ENCODE measurements at places on chromosomes 2 and 18.
A peak's percentile ranks its signal among the peaks of the same experiment; 100 is the strongest.

- DNase-seq, result peak; percentile 40
Measured at GRCh38 chr2:20467789-20468548, 21.1 kb downstream of the RHOB start.

DNA sequence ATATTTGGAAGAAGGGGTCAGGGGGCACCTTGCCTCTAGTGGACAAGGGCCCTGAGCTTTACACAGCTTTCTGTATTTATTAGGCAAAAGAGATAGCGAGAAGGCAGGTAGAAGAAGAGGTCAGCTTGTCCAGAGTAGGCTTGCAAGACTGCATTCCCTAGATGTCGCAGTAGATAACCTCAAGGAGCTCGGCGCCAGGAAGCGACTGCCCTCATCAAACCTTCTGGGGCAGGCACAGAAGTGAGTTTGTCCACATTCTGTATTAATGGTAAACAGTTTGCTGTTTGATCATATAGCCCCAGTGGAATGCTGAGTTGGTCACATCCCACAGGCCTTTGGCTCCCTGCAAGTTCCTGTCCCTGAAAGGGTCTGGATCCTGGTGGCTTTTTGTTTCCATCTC lies 7.0 kb downstream of the CHCHD5 start:
- peak; percentile 87 for DNase-seq

DNA sequence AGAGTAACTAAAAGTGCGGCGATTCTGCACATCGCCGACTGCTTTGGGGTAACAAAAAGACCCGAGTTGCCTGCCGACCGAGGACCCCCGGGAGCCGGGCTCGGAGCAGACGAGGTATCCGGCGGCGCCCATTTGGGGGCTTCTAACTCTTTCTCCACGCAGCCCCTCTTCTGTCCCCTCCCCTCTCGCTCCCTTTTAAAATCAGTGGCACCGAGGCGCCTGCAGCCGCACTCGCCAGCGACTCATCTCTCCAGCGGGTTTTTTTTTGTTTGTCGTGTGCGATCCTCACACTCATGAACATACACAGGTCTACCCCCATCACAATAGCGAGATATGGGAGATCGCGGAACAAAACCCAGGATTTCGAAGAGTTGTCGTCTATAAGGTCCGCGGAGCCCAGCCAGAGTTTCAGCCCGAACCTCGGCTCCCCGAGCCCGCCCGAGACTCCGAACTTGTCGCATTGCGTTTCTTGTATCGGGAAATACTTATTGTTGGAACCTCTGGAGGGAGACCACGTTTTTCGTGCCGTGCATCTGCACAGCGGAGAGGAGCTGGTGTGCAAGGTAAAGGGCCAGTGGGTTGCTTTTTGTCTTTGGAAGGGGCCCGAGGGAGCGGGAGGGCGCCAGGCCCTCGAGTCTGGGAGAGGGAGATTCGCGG lies 1.4 kb downstream of the TRIB2 start:
- peak; percentile 64 for DNase-seq

- DNase-seq, result no peak
Measured at GRCh38 chr18:41012194-41012593, 942.8 kb upstream of the PIK3C3 start.

GRCh38 chr2:27752551-27753237 lies 18.8 kb upstream of the MRPL33 start:
- DNase-seq, result peak; percentile 89

GRCh38 chr2:122077771-122078170 lies 322.3 kb downstream of the TSN start:
- DNase-seq, result no peak

GRCh38 chr2:42864641-42865280 lies 72.4 kb upstream of the HAAO start:
- no peak for DNase-seq

DNA sequence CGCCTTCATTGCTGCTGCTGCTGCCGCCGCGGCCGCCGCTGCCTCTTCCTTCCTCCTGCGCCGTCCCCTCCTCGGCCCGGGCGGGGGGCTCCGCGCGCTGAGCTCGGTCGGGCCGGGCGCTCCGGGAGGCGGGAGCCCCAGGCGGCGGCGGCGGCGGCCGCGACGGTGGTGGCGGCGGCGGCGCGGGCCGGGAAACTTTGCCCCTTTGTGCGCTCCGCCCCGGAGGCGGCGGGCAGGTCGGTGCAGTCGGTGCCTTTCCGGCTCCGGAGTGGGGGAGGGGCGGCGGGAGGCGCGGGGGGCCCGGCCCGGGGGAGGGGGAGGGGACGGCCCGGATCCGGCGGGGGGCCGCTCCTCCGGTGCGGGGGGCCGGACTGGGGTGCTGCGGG lies 205 bp downstream of the TET3 start:
- DNase-seq, result no peak

- DNase-seq, result no peak
Measured at GRCh38 chr2:242004223-242004901, 134.8 kb downstream of the RTP5 start.

- DNase-seq, result peak; percentile 84
Measured at GRCh38 chr2:118865106-118865505, 17.7 kb upstream of the EN1 start.

DNA sequence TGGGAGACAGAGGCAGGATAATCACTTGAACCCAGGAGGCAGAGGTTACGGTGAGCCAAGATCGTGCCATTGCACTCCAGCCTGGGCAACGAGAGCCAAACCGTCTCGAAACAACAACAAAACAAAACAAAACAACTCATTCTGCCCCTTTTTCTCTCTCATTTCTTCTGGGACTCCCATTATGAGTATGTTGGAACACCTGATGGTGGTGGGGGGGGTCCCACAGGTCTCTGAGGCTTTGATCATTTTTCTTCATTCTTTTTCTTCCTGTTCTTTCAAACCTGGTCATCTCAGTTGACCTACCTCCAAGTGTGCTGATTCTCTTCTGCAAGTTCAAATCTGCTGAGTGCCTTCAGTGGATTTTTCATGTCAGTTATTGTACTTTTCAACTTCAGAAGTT lies 8.2 kb upstream of the FAM161A start:
- DNase-seq, result no peak

DNA sequence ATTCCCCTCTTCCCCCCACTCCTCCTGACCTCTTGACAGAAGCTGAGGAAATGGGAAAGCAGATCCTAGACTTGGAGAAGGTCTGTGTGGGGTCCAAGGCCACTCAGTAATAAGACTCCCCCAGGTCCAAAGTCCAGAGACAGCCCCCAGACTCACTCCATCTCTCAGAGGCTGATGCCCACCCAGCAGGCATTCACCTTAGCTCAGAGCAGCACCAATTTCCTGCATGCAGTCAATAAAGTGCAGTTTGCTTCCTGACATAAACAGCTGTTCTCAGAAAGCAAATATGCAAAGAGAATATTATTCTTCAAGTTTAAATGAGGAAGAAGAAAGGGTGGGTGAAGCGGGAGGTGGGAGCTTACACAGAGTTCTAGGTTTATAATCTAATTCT lies 84.1 kb upstream of the RTN4 start:
- no peak for DNase-seq

Data from islet precursor cell (in vitro differentiated cells).